ENCODE measurements at places on chromosomes 6 and 20.
A peak's percentile ranks its signal among the peaks of the same experiment; 100 is the strongest.

DNA sequence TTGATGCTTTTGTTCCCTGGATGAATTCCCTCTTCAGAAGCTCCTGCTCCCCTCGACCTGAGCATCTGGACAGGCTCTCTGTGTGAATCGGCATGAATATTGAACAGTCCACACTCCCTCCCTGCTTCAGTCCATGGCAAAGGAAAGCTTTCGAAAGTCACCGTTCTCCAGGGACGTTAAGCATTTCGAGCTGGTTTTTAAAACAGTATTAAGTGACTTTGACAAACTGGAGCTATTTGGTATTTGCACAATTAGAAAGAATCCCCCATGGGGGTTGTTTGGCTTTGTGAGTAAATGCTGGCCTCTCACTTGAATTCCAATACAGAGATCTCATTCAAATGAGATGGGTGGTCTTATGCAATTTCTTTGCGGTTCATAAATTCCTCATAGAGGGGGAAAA is 85.3 kb upstream of the TIAM2 start:
- no peak for DNase-seq

GRCh38 chr6:117976030-117976651 is 69.1 kb downstream of the SLC35F1 start:
- no peak for DNase-seq

DNA sequence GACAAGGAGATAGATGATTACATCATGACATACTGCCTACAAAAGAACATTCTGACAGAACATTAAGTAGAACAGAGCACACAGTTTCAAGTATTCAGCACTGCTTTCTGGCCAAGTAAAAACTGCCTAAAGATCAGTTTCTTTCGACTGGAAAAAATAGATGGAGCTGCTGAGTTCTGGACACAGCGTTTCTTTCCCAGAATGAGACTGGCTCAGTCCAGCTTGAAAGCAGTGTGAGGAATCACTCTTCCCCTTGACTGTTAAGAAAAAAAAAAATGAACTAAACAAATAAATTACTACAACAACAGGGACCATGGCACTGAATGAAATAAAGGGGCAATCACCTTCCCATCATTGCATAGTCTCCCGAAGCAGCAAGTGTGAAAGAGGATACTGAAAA is 4.4 kb upstream of the LYRM2 start:
- DNase-seq, result no peak

DNA sequence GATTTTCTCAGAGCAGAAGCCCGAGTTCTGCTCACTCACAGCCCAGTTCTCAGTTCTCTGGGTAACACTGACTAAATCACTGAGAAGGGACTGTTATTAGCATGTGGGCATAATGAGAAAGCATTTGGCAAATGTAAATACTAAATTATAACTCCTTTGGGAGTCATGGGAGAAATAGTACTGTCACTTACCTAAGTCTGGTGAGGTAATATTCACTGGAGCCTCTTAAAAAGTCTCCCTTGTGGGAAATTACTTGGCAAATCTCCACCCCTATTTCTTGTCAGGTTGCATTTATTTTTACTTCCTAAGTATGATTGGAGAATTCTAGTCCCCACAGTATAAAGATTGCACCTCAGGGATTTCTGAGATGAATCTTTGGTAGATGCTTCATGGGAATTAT is 254.3 kb downstream of the SLC35F1 start:
- DNase-seq, result no peak

GRCh38 chr6:41728073-41728936 is 7.1 kb downstream of the TFEB start:
- DNase-seq, result no peak

- no peak for DNase-seq
Observed at GRCh38 chr6:115898246-115898645, 162.4 kb downstream of the FRK start.

GRCh38 chr6:48766349-48766748 is 655.4 kb upstream of the PTCHD4 start:
- DNase-seq, result no peak

- no peak for DNase-seq
Observed at GRCh38 chr20:31555203-31555775, 41.0 kb downstream of the HM13 start.

GRCh38 chr6:166987930-166988329 is 11.3 kb upstream of the CEP43 start:
- no peak for DNase-seq

DNA sequence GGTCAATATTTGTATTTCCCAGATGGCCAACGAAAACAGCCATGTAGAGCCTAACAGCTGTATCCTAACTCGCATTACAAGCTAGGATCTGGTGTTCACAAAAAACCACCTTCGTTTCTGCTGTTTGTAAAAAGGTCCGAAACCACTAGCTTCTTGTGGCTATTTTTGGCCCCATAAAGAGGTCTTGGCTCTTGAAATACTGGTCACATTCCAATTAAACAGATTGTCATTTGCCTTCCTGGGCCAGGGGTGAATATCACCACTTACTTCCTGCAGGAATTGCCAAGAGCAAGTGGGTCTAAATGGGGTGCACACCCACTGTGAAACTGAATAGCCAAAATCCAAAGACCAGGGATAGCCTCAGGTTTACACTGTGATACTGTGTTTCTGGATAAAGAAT is 48.2 kb downstream of the TSHZ2 start:
- no peak for DNase-seq

DNA sequence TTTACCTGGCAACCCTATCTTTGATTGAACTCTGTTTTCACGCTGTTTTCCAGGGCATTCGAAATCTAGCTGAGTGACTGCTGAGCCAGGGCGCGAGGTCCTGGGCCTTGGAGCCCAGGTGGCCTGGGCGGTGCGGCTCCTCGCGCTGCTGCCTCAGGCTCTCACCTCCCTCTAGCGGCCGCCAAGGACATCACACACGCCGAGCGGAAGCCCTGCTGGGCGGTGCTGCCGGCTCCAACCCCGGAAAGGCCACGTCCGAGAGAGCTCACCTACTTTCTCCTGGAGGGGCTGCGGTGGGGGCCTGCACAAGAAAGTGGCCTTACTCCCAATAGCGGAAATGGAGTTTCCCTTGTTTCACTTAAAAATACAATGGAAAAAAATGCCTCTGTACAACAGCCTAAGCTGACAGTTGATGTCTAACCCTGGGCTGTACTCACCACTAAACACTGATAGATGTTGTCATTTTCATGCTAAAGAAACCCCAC is 77.7 kb downstream of the ELOVL4 start:
- DNase-seq, result peak; percentile 74

- DNase-seq, result no peak
Observed at GRCh38 chr20:31788578-31788977, 30.6 kb upstream of the MYLK2 start.

DNA sequence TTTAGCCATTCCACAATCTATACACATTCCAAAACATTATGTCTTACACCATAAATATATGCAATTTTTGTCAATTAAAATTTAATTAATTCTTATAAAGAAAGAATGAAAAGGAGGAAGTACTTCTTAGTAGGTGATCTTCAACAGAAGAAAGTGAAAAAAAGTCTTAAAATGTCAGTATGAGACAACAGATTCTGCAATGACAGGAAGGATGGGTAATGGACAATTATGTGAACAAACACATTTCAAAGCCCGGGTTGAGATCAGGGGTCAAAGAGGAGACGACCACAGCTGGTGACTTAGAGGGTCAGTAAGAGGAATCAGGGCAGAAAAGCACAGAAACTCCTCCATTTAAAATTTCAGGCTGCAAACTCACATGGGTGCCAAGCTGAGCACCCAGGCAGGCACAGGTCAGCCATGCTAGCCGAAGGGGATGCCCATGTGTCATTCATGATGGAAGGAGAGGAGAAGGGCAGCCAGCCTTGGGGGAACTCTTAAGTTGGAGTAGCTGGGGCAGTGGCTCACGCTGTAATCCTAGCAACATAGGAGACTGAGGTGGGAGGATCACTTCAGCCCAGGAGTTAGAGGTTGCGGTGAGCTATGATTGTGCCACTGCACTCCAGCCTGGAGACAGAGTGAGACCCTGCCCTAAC is 11.0 kb downstream of the VSX1 start:
- no peak for DNase-seq
